ENCODE measurements at places on chromosomes 16 and 17. TPM values are rescaled to one million over a fixed set of nuclear protein-coding genes. Genes with fewer than 3 reads are reported as not detected.

DNA sequence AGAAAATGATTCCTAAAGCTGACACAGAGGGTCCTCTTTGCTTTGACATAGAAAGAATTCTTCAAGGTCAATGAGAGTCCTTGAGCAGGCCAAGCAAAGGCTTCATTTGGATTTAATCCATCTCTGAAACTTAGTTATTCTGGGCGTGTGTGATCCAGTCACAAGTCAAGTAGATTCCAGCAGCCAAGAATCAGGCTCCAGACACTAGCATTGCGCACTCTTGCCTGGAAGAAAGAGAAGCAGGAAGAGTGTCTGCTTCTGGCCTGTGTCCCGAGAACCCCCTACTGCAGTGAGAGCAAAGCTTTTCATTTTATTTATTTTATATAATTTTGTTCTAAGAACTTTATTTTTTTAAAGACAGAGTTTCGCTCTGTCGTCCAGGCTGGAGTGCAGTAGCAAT, 88.2 kb upstream of the CACNG5 start:
- peaks cover 7% of the 10 kb centered on the region for H3K4me1 ChIP-seq
- no peak overlapping the region for H3K27ac ChIP-seq
- H3K36me3 ChIP-seq = no peaks in the 10 kb centered on the region
- H3K4me3 ChIP-seq = no peak overlapping the region

DNA sequence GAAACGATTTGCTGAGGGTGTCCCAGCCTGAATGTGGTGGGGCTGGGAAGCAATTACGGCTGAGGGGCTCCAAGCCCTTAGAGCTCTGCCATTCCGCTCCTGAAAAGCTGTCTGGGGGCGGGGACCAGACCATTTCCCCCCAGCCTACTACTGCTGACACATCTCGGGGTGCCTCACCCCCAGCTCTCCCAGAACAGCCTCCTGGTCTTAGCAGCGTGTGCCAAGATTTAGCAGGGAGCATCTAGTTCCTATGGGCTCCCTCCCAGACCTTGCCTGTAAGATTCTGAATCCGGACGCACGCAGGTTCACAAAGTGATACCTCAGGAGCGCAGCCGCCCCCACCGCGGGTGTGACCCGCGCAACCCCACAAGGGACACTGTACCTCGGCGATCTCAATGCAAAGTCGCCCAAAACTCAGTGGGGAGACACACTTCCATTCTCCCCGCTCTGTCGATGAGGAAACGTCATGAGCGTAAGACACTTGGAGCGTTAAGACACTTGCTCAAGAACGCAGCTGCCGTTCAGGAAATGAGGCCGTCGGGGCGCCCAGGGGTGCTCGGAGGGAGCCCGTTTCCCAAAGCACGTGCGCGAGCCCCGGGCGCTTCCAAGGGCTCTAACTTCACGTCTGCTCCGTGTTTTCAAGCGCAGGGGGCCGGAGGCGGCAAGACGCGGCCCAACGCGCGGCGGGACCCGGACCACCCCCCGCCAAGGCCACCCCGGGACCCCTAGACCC, 629 bp downstream of the GEMIN4 start:
- peak overlapping the region; percentile 96 for H3K4me3 ChIP-seq
- no peaks in the 10 kb centered on the region for H3K4me1 ChIP-seq
- H3K27ac ChIP-seq = no peak overlapping the region
- no peaks in the 10 kb centered on the region for H3K27me3 ChIP-seq
- no peak for DNase-seq

DNA sequence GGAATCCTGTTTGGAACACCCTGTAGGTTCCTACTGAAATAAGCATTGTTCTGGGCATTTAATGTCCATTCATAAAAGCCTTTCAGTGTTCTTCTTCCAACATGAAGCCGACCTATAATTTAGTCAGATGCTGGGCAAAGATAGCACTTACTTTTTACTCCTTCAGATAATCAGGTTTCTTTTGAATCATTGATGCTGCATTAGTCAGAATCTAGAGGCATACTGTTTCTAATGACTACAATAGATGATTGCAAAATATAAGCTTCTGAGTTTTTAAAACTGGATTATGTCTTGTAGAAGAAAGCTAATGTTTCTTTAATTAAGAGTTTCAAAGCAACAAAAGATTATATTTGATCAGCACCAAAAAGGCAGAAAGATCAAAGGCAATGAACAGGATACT, 16.0 kb downstream of the MMD start:
- peaks cover 76% of the 10 kb centered on the region for H3K36me3 ChIP-seq
- no peaks in the 10 kb centered on the region for H3K27me3 ChIP-seq
- no peak overlapping the region for H3K27ac ChIP-seq

DNA sequence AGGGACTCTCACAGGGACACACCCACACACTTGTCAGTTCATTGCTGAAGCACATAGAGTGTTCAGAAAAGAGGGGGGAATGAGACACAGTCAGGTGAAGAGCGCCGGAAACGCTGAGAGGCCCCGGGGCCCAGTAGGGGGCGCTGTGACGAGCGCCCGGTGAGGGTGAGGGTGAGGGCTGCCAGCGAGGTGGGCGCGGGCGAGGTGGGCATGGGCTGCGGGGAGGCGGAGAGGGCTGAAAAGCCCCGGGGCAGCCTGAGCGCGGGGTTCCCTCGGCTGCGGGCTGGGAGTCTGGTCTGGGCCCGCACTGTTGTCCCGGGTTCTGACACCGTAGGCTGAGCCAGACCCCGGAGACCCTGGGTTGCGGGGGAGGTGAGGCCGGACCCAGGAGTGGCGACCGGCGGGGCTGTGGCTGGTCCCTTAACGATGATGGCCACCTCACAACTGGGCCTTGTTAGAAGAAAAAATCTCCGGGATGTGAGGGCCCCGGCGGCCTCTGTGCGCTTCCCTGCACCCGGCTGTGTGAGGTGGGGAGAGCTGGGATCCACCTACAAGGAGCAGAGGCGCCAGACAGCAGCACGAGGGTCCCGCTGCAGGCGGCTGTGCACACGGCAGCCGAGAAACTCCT, 91.4 kb downstream of the C16orf78 start:
- no peak overlapping the region for H3K27ac ChIP-seq
- peak overlapping the region; percentile 80 for H3K4me3 ChIP-seq
- DNase-seq = peak; percentile 73
- H3K27me3 ChIP-seq = no peaks in the 10 kb centered on the region
- H3K36me3 ChIP-seq = no peaks in the 10 kb centered on the region
- H3K4me1 ChIP-seq = no peaks in the 10 kb centered on the region

DNA sequence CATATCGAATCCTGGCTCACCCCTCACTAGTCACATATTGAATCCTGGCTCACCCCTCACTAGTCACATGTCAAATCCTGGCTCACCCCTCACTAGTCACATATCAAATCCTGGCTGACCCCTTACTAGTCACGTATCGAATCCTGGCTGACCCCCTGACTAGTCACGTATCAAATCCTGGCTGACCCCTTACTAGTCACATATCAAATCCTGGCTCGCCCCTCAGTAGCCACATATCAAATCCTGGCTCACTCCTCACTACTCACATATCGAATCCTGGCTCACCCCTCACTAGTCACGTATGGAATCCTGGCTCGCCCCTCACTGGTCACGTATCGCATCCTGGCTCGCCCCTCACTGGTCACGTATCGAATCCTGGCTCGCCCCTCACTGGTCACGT, 156.7 kb upstream of the RPH3AL start:
- no peaks in the 10 kb centered on the region for H3K4me1 ChIP-seq
- DNase-seq = no peak
- no peak overlapping the region for H3K27ac ChIP-seq
- peaks cover 5% of the 10 kb centered on the region for H3K36me3 ChIP-seq
- no peak overlapping the region for H3K4me3 ChIP-seq
- H3K27me3 ChIP-seq = no peaks in the 10 kb centered on the region

GRCh38 chr17:78709119-78709681, 72.9 kb downstream of the CYTH1 start:
- no peak for DNase-seq
- no peaks in the 10 kb centered on the region for H3K36me3 ChIP-seq
- no peaks in the 10 kb centered on the region for H3K27me3 ChIP-seq
- H3K27ac ChIP-seq = no peak overlapping the region

- DNase-seq = no peak
- H3K4me3 ChIP-seq = no peak overlapping the region
- no peaks in the 10 kb centered on the region for H3K4me1 ChIP-seq
- no peaks in the 10 kb centered on the region for H3K36me3 ChIP-seq
- no peak overlapping the region for H3K27ac ChIP-seq
Measured at GRCh38 chr16:80459331-80459777, 81.4 kb upstream of the DYNLRB2 start.

DNA sequence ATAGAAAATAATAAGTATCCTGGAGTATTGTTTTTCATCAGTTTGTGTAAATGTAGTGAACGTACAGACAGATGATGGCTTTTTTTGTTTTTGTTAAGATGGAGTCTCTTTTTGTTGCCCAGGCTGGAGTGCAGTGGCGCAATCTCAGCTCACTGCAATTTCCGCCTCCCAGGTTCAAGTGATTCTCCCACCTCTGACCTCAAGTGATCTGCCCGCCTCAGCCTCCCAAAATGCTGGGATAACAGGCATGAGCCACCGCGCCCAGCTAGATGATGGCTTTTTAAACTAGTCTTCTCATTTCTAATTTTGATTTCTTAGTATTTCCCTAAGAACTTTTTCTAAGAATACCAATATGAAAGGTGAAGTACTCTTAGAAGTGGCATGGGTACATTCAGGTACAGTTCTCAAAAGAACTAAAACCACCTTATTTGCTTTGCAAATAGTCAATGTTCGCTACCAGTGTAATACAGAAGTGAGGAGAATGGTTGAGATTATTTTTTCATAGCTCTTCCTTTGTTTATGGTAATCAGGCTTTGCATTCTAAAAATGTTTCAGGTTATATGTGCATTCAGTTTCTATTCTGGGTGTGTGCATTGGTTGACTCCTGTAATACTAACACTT, 34.2 kb downstream of the TTC19 start:
- no peak overlapping the region for H3K4me3 ChIP-seq
- H3K27ac ChIP-seq = no peak overlapping the region
- H3K27me3 ChIP-seq = no peaks in the 10 kb centered on the region

DNA sequence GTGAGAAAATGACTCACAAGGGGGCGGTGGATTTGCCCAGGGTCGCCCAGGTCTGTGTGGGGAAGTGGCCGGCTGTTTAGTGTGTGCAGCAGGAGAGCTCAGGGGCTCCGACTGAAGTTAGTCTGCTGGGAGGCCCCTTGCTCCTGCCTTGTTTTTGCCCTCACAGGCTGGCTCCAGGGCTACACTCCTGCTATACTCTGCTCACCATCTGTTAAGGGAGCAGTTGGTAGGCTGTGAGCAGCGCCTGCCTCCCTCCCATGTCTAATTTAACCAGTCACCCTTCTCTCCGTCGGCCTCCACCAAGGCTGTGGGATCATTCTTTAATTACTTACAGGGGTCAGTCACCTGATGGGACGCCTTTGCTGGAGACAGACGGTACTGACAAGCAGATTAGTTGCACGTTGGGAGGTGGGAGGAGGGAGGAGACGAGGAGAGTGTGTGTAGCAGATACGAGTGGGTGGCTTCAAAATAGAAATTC, 35.5 kb downstream of the KSR1 start:
- H3K27ac ChIP-seq = no peak overlapping the region
- H3K36me3 ChIP-seq = peaks cover 14% of the 10 kb centered on the region
- H3K4me3 ChIP-seq = no peak overlapping the region
- DNase-seq = no peak
- H3K27me3 ChIP-seq = no peaks in the 10 kb centered on the region

- no peak overlapping the region for H3K27ac ChIP-seq
- DNase-seq = no peak
- no peak overlapping the region for H3K4me3 ChIP-seq
- H3K36me3 ChIP-seq = peaks cover 27% of the 10 kb centered on the region
- H3K4me1 ChIP-seq = no peaks in the 10 kb centered on the region
Measured at GRCh38 chr16:69672998-69673713, 53.2 kb downstream of the NQO1 start.

DNA sequence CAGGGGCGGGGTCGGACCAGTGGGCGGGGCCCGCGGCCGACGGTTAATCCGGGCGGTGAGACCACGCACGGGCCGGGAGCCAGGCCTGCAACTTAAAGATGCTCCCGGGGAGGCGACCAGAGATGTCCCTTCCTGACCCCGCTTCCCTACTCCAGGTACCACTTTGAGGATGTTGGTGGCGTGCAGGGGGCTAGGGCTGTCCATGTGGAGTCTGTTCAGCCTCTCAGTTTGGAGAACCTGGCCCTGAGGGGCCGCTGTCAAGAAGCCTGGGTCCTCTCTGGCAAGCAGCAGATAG, 580 bp downstream of the RANGRF start:
- peak overlapping the region; percentile 93 for H3K4me3 ChIP-seq
- H3K4me1 ChIP-seq = no peaks in the 10 kb centered on the region
- H3K27ac ChIP-seq = no peak overlapping the region
- DNase-seq = peak; percentile 82

GRCh38 chr16:81457326-81458133, 12.9 kb downstream of the CMIP start:
- no peak overlapping the region for H3K27ac ChIP-seq
- H3K4me3 ChIP-seq = no peak overlapping the region
- peaks cover 5% of the 10 kb centered on the region for H3K4me1 ChIP-seq
- peaks cover 26% of the 10 kb centered on the region for H3K36me3 ChIP-seq
- DNase-seq = no peak
- H3K27me3 ChIP-seq = no peaks in the 10 kb centered on the region

GRCh38 chr16:89737341-89738071, 16.2 kb downstream of the ZNF276 start:
- H3K4me3 ChIP-seq = no peak overlapping the region
- DNase-seq = no peak
- H3K4me1 ChIP-seq = no peaks in the 10 kb centered on the region
- no peaks in the 10 kb centered on the region for H3K27me3 ChIP-seq

DNA sequence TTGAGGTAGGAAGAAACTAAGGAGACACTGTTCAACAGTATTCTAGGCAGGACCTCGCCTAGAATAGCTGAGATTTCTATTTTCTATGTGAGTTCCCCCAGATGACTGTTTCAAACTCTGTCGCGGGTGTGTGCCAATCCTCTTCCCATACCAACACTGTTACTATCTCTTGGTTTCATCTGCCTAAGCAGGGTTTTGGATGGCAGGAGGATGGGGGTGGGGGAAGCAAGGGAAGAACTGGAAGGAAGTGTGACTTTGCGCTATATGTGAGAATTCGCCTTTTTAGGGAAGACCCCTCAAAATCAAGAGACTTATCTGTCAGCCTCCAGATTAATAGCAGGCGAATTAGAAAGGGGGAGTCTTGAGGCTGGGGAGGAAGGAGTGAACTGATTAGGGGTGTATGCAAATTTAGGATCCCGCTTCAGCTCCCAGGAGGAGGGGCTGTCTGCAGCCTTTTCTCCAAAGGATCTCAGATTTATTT, 521 bp upstream of the G6PC3 start:
- H3K4me3 ChIP-seq = peak overlapping the region; percentile 93
- peaks cover 24% of the 10 kb centered on the region for H3K36me3 ChIP-seq
- H3K4me1 ChIP-seq = no peaks in the 10 kb centered on the region
- peak overlapping the region; percentile 32 for H3K27ac ChIP-seq

The RAP1GAP2 gene
- 32.2 TPM for total RNA-seq

The EVPL gene
- 0.53 TPM for total RNA-seq

The NTN3 gene
- 1.3 TPM for total RNA-seq

The KRT37 gene
- total RNA-seq = not detected

The RANGRF gene
- total RNA-seq = 42.5 TPM

The SLC52A1 gene
- 0.17 TPM for total RNA-seq

The BAHCC1 gene
- 3.1 TPM for total RNA-seq

The MYH11 gene
- 0.88 TPM for total RNA-seq

The TTYH2 gene
- 3.2 TPM for total RNA-seq
